Mammary epithelial cell (primary cell): ENCODE measurements at places on chromosomes 3 and 15. TPM values are rescaled to one million over a fixed set of nuclear protein-coding genes. Genes with fewer than 3 reads are reported as not detected.

The TP63 gene
- total RNA-seq = 286 TPM

The SLC9C1 gene
- total RNA-seq = 0.19 and 0.47 TPM in 2 replicates

The KNG1 gene
- total RNA-seq = not detected in 2 replicates

The IL5RA gene
- total RNA-seq = not detected in 2 replicates

The STAC gene
- total RNA-seq = 19.3 and 25.4 TPM in 2 replicates

The PIF1 gene
- total RNA-seq = 3.9 and 17.3 TPM in 2 replicates

The TPRG1 gene
- 0.11 and 0.73 TPM in 2 replicates for total RNA-seq

The CCDC33 gene
- total RNA-seq = not detected

The RAP2B gene
- 19.3 TPM for total RNA-seq

The UMPS gene
- 28.9 and 41.6 TPM in 2 replicates for total RNA-seq

The ARNT2 gene
- total RNA-seq = 0.42 and 0.51 TPM in 2 replicates

The PARP3 gene
- 16.1 and 21.8 TPM in 2 replicates for total RNA-seq

The PEX5L gene
- 7.1 and 10.3 TPM in 2 replicates for total RNA-seq

The SH3GL3 gene
- not detected for total RNA-seq

The EFCC1 gene
- under 0.01 TPM for total RNA-seq

The GRM2 gene
- 0.12 TPM in 1 of 2 replicates, not detected in the other for total RNA-seq

The LRTM1 gene
- total RNA-seq = not detected in 2 replicates

The CD47 gene
- 65.0 TPM for total RNA-seq

The PIAS1 gene
- 30.2 TPM for total RNA-seq

The TOPAZ1 gene
- not detected for total RNA-seq

The CNTN3 gene
- total RNA-seq = 28.6 and 29.8 TPM in 2 replicates

The CHRNB4 gene
- total RNA-seq = not detected in 2 replicates

The TMEM108 gene
- 0.50 TPM for total RNA-seq

The PARP14 gene
- 10.9 and 14.6 TPM in 2 replicates for total RNA-seq

The CISH gene
- 1.8 TPM for total RNA-seq

The RPP25 gene
- total RNA-seq = 1.2 TPM

The LRRIQ4 gene
- 0.17 TPM for total RNA-seq

The EPHA6 gene
- total RNA-seq = 0.48 TPM in 1 of 2 replicates, not detected in the other

The NBEAL2 gene
- 21.3 TPM for total RNA-seq

The PLEKHO2 gene
- 6.0 TPM for total RNA-seq

The MTHFS gene
- 31.3 and 32.8 TPM in 2 replicates for total RNA-seq

The LIPH gene
- total RNA-seq = 0.50 TPM

The SLC2A2 gene
- total RNA-seq = not detected

The GOLGA6L9 gene
- 1.3 TPM for total RNA-seq

The MKRN3 gene
- 1.3 TPM for total RNA-seq

The CCR8 gene
- not detected in 2 replicates for total RNA-seq

The GOLGA8N gene
- total RNA-seq = 2.0 and 4.5 TPM in 2 replicates

The LPCAT4 gene
- 9.5 TPM for total RNA-seq

The DYNLT2B gene
- total RNA-seq = 10.3 TPM

The TNFSF10 gene
- total RNA-seq = 0.48 and 2.8 TPM in 2 replicates

The ZPLD1 gene
- total RNA-seq = 3.8 and 11.3 TPM in 2 replicates

The CCDC50 gene
- 74.8 TPM for total RNA-seq

The CELF6 gene
- 0.14 and 0.16 TPM in 2 replicates for total RNA-seq

The RBP2 gene
- not detected in 2 replicates for total RNA-seq

The CADPS gene
- not detected for total RNA-seq

The TGM4 gene
- total RNA-seq = 0.91 and 1.2 TPM in 2 replicates

The EHHADH gene
- 9.0 TPM for total RNA-seq

The XXYLT1 gene
- total RNA-seq = 9.3 and 15.6 TPM in 2 replicates

The MORC1 gene
- not detected for total RNA-seq

The CCDC54 gene
- total RNA-seq = not detected

The THPO gene
- total RNA-seq = not detected

The GP5 gene
- 0.17 TPM for total RNA-seq
